Activated CD4-positive, CD25-positive, alpha-beta regulatory T cell treated with anti-CD3 and anti-CD28 coated beads, Interleukin-2, amount 50 U/mL, for 16 hours (primary cell): ENCODE measurements at places on chromosomes 13 and 19.

DNA sequence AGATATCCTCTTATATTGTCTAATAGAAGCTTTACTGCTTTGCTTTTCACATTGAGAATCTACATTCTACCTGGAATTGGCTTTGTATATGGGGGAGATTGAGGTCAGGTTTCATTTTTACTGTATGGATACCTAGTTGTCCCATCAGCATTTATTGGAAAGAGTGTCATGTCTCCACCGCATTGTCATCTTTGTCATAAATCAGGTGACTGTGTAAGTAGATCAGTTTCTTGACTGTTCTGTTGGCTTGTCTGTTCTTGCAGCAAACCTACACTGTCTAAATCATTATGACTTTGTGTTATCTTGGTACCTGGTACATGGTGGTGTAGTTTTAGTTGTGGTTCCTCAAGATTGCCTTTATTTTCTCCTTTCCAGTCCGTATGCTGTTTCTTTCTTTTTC lies 5.8 kb downstream of the URI1 start:
- no peak for DNase-seq

- no peak for DNase-seq
Measured at GRCh38 chr19:31261019-31261602, 88.1 kb downstream of the TSHZ3 start.

DNA sequence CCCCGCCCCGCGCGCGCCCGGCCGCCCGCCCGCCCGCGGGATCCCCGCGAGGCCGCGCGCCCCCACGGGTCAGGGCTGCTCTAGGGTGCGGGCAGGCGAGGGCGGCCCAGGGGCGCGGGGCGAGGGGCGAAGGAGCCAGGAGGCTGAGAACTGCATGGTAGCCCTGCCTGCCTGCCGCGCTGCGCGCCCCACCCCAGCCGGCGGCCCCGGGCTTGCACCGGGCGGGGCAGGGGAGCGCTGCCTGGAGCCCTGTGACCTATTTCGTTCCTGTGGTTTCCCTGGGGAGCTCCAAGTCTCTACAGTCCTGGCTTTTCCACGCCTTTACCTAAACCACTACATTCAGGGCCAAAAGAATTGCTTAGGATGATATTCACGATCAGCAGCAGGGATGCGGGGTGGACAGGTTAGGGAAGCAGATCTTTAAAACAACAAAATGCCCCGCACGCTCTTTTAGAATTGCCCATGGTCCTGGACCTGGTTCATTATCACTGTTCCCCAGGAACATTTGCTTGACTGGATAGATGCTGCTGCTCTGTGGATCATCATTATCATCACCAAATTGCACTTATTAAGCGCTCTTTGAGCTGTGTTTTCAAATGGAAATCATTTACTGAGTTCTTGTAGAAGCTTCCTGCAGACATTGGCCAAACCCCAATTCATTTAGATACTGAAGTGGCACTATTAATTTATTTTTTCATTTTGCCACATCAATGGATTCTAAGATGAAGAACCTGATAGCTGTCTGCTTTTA lies 421 bp upstream of the GPR12 start:
- no peak for DNase-seq

DNA sequence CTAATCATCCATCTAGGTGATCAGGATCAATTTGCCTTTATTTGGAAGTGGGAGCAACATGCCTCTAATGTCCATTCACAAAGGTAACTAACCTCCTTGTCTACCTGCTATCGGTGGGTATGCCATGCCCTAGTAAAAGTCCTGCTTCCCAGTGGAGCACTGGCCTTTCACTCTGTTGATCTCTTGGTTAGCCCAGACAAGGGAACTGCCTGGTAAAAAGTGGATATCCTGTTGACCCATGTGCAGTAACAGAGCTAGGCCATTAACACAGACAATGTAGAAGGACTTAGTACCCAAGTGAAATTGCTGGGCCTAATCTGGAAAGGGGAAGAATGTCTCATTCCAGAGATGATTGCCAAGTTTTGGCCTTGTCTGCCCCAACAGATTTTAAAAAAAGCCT lies 171.5 kb upstream of the CSNK1A1L start:
- no peak for DNase-seq

- DNase-seq, result no peak
Measured at GRCh38 chr13:46606970-46607369, 54.0 kb downstream of the LRCH1 start.

GRCh38 chr19:14502334-14503092 lies 6.6 kb upstream of the GIPC1 start:
- no peak for DNase-seq

GRCh38 chr13:107322228-107322627 lies 754.3 kb upstream of the ARGLU1 start:
- no peak for DNase-seq

DNA sequence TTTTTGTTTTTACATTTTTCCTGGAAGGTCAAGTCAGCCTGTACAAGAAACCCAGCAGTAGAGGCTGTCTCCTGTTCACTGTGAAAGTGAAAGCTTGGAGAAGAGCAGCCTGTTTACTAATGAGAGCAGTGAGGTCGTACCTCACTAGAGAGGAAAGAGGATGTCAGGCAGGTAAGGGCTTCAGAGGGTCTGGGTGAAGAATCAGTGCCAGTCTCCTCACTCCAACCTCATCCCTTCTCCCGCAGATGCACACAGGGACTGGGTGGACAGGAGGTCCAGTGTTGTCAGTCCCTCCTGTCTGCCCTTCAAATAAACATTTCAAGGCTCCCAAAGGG lies 462.5 kb downstream of the KLF5 start:
- DNase-seq, result no peak

GRCh38 chr13:101217086-101217485 lies 199.2 kb downstream of the NALCN start:
- no peak for DNase-seq

GRCh38 chr19:3345850-3346460 lies 20.4 kb upstream of the NFIC start:
- no peak for DNase-seq

GRCh38 chr13:38518328-38518727 lies 168.5 kb upstream of the FREM2 start:
- DNase-seq, result no peak

- DNase-seq, result no peak
Measured at GRCh38 chr13:107765724-107766401, 449.5 kb downstream of the LIG4 start.

- no peak for DNase-seq
Measured at GRCh38 chr19:2477732-2478191, 1.8 kb downstream of the GADD45B start.

- DNase-seq, result no peak
Measured at GRCh38 chr13:27137759-27138158, 33.9 kb downstream of the USP12 start.

GRCh38 chr19:6423499-6424194 lies 964 bp downstream of the KHSRP start:
- no peak for DNase-seq

DNA sequence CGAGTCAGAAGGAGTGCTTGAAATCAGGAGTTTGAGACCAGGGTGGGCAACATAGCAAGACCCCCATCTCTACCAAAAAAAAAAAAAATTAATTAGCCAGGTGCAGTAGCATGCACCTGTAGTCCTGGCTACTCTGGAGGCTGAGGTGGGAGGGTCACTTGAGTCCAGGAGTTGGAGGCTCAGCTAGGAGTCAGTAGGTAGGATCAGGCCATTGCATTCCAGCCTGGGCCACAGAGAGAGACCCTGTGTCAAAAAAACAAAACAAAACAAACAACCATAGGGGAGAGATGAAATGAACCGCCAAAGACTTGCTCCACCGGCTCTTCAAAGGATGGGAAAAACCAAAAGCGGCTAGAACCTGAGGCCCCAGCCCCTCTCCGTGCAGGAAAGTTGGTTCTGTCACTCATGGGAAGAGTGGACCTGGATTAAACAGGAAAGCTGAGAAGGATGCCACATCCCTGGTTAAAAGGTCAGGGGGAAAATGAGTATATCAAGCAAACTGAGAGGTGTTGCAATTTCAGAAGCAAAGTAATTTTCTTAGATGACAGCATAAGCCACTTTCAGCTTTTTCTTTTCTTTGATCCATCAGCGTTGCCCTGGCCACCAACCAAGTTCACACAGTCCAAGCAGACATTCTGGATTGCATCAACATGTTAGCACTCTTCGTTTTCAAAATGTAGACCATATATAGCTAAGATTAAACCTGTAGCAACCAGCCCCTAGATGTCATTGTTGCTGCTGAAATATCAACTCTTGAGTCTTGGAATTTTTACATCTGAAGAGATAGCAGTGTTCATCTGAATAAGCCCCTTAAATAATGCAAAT lies 8.9 kb upstream of the ZNF507 start:
- no peak for DNase-seq

DNA sequence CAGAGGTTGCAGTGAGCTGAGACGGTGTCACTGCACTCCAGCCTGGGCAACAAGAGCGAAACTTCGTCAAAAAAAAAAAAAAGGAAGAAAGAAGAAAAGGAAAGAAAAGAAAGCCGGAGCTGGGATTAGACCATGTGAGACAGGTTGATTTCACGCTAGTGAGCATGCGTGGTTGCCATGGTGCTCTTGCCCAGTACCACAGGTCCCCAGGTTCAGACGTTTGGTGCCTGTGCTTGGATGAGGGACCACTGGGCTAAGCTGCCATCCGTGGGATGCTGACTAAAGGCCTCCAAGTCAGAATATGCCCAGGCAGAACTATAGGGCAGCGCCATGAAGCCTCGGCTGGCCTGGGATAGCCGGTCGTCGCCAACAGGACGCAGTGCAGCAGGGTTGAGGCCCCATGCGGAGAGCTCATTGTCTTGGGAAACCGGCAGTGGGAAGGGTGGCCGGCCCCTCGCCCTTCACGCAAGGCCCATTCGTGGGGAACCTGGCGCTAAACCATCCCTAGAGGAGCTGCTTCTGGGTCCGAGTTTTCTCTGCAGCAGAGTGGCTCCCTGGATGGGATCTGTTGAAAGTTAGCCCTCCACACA lies 7.2 kb upstream of the TEX101 start:
- DNase-seq, result no peak

DNA sequence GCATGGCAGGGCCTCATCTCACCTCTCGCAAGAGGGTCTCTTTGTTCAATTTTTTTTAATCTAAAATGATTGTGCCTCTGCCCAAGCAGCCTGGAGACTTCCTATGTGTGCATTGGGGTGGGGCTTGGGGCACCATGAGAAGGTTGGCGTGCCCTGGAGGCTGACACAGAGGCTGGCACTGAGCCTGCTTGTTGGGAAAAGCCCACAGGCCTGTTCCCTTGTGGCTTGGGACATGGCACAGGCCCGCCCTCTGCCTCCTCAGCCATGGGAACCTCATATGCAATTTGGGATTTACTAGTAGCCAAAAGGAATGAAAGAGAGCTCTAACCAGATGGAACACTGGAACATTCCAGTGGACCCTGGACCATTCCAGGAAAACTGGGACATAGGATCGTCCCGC lies 8.0 kb downstream of the FXYD3 start:
- no peak for DNase-seq

- DNase-seq, result no peak
Measured at GRCh38 chr19:1316466-1316865, 30.8 kb downstream of the EFNA2 start.

DNA sequence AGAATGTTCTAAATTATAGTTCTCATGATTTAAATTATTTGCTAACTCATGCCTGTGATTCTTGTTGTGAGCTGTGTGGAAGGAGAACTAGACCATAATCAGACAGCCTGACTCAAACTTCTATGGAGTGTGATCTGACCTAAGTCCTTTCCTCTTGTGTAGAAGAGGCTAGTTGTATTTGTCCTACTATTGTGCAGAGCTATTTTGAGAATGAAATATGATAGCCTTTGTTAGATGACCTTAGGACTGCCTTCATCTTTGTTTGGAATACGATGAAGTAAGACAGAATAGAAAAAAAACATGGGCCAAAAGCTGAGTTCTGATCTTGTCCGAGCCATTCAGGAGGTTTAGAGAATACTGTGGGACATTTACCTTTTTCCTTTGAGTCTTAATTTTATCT lies 119.4 kb downstream of the STOML3 start:
- no peak for DNase-seq

DNA sequence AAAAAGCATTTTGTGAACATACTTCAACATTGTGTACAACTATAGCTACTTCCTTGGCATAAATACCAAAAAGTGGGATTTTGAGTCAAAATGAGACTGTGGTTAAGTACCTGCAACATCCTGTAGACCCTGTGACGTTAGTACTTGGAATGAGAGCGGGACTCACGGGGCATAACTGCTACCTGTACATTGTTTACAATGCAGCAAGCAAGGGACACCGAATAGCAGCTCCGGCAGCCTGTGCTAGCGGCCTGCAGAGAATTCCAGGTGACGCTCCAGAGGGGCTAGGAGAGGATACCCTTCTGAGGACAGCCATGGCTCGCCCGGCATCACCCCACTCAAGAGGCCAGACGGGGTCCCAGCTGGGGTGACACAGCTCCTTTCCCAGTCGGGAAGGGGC lies 824 bp upstream of the ZNF331 start:
- DNase-seq, result no peak

DNA sequence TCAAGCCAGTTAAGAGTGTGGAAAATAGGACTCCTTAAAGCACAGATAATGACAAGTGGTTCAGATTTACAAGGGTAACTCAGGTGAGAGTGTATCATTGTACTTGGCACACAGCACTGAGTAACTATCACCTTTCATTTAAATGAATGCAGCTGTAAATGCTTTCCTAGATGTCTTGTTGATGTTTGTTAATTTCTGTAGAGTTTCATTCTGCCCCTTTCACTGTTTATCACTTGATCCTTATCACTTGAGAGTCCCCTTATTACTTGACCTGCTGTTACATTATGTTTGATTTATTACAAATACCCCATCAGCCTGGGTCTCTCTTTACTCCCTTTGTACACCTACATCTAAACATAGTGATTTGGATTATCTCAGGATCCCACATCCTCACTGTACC lies 38.1 kb upstream of the ZNF527 start:
- no peak for DNase-seq

GRCh38 chr19:50567052-50567841 lies 988 bp downstream of the LRRC4B start:
- DNase-seq, result no peak

DNA sequence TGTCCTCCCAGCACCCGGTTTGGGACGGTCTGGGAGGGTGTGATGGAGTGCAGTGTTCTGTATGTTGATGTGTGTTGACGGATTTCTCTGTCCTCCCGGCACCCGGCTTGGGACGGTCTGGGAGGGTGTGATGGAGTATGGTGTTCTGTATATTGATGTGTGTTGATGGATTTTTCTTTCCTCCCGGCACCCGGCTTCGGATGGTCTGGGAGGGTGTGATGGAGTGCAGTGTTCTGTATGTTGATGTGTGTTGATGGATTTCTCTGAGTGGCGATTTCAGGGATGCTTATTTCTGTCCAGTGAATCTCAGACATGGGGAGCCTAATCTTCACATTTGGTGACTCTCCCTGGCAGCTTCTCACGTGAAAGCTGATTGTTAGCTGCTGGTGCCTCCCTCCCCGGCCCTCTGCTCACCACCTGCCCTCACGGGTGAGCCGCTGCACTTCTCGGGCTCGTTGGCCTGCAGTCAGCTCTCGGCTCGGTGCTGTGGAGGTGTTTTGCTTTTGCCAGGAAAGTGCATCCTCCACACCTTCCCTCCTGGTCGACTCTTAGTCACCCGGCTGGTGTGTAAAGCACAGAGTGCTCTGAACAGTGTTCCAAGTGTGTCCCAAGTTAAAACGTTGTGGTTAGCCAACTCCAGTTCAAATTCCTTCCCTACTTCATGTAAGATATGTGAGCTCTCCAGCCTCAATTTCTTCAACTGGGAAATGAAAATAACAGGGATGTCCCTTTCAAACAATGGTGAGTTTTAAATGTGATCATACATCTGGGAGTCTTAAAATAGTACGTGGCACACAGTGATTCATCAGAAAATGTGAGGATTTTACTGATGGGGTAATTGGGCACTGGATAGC lies 54.6 kb downstream of the ATP11A start:
- no peak for DNase-seq

- DNase-seq, result no peak
Measured at GRCh38 chr13:99756281-99756680, 215.3 kb downstream of the ZIC5 start.
